ENCODE measurements at places on chromosomes 4 and X.

DNA sequence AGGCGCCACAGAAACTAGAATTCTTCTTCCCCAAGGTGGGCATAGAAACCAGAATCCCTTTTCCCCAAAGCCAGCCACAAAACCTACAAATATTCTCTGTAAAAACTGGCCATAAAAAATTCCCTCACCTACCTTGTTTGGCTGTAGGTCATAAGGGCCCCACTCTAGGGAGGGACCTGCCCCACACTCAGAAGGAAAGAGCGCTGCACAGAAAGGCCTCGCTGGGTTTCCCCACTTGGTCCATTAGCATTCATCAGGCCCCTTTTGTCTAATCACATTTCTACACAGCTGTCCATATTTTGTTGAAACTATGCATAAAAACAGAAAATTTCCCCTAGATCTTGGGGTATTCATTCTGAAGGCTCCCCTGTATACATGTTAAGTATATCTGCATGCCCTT, 54.1 kb downstream of the PHKA2 start:
- DNase-seq, result no peak

GRCh38 chr4:61309616-61310015, 109.5 kb downstream of the ADGRL3 start:
- no peak for DNase-seq

- no peak for DNase-seq
Measured at GRCh38 chrX:34546366-34546765, 110.7 kb downstream of the TMEM47 start.

DNA sequence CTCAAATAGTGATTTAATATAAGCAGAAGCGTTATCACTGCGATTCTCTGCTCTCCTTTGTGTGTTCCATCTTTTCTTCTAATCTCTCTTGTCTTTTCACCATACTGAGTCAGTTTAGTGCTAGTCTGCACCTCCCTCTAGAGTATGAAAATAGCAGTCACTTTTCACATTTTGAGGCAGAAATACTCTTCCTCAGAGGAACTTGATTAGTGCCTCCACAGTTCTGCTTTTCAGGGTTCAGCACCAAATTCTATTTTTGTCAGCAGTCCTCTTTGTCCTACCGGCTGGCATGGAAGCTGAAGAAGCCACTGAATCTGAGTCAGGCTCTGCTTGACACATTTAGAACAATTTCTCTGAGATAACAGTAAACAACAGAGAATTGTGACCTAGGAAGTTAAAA, 49.7 kb upstream of the ANKRD17 start:
- DNase-seq, result no peak

DNA sequence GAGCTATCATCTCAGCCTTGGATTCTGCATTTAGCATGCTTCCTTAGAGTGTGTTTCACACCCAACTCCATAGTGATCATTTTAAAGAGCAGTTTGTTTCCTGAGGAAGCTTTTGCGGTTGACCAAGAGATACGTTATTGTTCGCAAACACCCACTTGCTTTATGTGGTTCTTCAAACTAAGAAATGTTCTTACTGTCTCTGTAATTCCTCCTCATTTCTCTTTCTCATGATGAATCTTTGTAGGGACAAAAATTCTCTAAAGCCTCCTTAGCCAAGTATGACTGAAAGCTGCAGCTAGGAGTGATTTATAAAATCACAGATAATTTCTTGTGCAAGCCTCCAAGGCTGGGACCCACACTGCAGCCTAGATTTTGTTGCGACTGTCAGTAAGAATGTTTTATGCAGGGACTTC, 10.0 kb downstream of the TNIP3 start:
- DNase-seq, result no peak

DNA sequence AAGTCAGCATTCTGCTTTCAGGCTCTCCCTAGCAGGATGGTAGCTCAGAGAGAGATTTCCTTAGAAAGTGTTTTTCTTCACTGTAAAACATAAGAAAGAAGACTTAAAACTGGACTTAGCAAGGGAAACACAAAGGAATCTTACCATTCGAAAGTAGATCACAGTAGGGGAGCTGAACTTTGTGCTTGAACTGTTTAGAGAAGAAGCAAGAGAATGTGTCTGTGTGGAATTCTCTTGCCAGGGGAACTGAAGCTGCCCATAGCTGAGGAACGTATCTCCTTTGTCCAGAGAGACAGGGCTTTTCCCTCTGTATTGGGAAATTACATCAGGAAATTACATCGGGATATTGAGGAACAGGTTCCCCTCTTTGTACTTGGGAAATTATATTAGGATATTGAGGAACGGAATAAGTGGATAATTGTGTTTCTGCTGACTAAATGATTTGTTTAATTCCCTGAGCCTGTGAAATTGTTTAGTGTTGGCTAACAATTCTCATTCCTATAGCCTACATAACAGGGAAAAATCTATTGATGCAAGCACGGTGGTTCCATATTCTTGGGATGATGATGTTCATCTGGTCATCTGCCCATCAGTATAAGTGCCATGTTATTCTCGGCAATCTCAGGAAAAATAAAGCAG, 21.2 kb downstream of the SRD5A3 start:
- DNase-seq, result no peak

DNA sequence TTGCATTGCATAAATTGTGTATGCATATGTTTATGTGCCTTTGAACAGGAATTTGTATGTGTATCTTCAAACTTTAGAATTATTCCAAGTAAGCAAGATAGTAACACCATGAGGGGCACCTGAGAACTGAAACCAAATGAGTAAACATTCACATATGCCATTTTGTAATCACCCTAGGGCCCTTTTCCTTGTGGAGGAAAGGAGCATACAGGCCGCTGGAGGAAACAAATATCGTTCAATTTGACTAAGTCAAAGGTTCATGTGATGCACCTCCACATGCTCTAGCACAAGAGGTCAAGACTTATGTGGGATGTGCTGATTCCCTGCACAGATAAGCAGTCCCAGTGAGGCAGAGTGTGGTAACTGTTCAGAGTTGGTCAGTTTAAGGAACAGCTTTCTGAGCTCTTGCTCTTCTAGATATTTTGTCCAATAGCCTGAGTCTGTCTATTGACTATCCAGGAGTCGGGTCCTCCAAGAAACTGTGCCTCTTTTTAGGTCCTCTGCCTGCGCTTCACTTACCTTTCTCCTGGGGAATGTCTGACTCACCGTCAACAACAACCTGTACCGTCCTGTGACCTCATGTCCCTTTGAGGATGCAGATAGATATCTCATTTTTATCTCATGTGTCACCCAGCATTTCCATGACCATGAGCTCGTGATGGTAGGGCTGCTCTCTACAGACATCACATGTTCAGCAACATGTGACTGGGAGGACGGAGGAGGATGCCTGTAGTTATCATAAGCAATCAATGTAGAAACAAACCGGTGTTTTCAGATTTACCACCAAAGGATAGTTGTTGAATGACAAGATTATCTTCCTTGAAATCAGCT, 196.9 kb downstream of the NWD2 start:
- peak; percentile 73 for DNase-seq

DNA sequence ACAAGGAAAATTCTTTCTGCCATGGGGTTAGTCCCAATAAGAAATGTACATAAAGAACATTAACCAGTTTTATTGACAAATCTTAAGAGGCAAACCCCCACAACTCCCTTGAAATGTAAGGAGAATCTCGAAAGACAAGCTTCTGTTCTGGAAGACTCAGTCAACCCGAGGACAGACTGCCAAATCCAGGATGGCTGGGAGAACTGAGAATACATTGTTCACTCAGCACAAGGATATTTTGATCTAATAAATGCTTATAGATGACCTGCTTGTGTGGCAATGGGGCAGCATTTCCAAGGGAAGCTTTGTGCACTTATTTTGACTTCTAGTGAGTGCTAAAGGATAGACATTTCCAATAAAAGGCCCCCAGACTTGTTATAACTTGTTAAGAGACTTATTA, 280.4 kb downstream of the DHX15 start:
- no peak for DNase-seq

GRCh38 chr4:187666697-187667494, 328.7 kb upstream of the ZFP42 start:
- no peak for DNase-seq

GRCh38 chr4:81351654-81352445, 119.9 kb downstream of the RASGEF1B start:
- peak; percentile 74 for DNase-seq

- DNase-seq, result no peak
Measured at GRCh38 chrX:20309806-20310205, 43.1 kb upstream of the RPS6KA3 start.

DNA sequence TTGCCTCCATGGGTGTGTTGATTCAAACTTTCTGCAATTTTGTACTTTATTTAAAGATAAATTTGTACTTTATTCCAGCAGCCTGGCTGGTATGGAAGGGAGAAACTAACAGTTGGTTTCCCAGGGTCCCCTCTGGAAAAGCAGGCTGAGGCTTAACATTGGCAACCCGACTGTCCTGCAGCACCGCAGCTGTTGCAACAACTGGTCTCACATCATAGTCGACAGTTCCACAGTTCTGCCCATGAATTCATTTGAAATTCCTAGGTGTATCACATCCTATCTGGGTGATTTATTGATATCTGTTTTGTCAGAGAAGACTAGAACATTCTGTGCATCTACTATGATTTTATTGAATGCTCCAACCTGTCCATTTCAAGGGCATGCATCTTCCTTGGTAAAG, 98.8 kb upstream of the GATB start:
- DNase-seq, result no peak

DNA sequence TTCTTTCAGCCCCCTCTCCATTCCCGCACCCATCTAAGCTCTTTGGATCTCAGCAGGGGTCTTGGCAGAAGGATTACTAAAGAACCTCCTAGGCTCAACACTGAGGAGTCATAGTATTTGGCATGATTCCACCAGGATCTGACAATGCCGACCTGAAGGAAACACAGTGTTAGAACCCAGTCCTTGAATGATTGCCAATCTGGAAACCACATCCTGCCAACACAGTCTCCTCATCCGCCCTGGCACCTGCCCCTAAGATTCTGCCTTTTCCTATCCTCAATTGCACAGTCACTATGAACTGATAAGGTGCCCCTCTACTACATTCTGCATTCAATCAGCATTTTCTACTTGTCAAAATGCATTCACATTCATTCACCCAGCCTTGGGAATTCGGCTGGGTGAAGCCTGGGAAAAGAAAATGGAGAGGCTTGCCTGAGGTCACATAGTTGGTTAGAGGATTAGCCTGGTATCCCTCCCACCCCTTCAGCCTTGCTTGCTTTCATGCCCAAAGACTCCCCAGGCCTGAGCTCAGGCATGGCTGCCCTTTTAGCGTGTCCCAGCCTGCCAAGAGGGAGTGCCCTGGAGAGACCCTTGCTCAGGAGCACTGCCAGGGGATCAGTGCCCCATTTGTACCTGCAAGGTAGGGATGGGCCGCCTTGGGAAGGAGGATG, 2.2 kb upstream of the CLDN2 start:
- peak; percentile 89 for DNase-seq

DNA sequence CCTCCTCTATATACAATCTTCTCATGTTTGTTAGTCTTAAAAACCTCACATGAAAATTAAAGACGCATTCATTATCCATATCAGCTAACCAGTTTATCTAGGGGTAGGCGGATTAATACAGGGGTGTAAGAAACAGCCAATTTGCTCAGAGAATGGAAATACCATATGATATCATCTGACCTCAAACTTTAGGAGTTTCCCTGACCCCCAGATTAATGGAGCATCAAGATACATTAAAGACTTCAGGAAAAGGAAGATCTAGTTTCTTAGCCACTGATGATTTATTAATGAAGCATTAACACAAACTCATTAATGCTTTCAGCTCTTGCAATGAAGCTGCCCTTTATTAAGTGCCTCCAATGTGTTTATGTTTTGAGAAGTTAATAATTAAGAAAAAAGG, 67.5 kb downstream of the CAMK2D start:
- DNase-seq, result no peak

DNA sequence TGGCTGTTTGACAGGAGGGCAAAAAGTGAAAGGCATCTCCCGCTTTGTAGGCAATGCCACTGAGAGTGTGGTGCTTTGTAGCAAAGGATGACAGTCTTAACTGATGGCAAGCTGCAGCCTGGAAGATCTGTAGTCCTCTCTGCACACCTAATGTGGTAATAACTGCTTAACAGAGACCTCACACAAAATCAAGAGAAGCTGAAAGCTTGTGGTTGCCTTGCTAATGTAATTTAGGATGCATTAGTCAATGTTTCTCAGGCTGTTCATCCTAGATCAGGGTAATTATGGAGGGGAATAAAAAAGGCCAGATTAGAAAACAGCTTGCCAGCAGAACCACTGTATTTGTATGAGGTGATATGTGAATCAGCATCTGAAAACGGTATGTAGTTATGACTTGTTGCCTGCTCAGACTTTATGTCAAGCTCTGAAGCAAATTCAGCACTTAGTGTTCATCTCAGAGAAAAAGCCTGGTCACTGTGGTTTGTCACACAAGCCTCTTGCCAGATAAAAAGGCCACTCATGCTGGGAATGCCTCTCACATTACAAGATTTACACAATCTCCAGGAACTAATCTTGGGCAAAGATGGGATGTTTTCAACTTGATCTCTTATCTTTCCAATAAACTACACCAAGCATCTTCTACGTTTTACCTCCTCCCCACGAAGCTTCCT, 130.8 kb downstream of the ENOX2 start:
- no peak for DNase-seq

- DNase-seq, result no peak
Measured at GRCh38 chr4:143700416-143701352, at the start of gene FREM3. Gene FREM3, minus strand, starts transcription at chr4:143700675. Its CDS starts 0 bp downstream, at chr4:143700675.

DNA sequence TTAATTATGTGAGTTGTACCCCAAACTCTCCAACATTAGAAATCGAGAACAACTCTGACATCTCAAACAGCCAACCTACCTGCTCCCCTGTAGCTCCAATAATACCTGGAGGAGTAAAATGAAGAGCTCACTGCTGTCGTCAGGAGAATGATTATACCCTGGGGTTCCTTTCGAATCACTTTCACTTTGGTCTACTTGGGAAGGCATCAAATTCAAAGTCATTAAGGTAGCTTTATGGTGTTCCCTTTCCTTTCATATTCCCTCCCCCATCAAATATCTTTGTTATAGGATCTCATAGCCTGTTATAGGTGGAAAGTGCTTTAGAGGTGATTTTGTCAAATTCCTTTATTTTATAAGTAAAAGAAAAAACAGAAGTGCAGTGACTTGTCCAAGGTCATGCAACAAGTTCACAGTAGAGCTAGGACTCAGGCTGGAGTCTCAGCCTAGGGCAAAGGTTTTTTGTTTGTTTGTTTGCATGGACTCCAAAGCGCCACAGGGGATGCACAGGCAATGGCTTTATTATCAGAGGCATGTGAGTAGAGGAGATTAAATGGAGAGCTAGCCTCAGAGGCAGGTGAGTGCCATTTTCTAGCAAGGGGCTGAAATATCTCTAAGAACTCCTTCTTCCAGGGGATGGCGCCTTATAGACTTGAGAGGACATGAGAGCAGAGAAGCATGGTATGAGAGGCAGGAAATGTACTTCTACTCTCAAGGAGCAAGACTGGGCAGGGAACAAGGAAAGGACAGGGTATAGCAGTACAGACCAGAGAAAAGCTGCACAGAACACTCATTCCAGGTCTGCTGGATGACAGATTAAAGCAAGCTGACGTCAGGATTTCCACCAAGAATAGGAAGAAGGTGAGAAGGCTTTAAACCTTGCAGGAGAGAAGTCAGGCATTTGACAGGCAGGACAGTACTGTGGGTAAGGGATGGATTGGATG, 262.1 kb upstream of the GPC4 start:
- no peak for DNase-seq

GRCh38 chr4:142683997-142684396, 162.1 kb downstream of the INPP4B start:
- no peak for DNase-seq

Data from LoVo (cell line).